Cortex of kidney (tissue), 1 donor: ENCODE measurements at places on chromosomes 5 and 9.

DNA sequence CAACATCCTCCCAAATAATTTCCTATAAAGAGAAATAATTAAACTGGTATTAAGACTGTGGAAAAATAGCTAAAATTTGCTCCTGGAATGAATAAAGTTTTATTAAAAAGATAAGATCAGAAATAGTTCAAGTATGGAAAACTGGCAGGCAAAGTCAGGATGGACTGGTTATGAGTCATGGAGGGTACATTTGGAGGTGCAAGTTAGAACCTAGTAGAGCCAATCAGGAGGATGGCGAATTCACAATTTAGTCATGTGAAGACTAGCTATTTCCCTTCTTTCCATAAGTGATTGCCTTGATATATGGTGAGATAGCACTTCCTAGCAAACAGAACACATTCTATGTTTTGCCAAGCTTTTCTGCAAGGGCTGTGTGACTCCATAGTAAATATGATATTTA is 1303.5 kb downstream of the EFNA5 start:
- no peak for DNase-seq

GRCh38 chr5:14309878-14310531 is 166.9 kb downstream of the TRIO start:
- no peak for DNase-seq

GRCh38 chr5:59275510-59276324 is 617.8 kb downstream of the PDE4D start:
- no peak for DNase-seq

- no peak for DNase-seq
Observed at GRCh38 chr9:72362118-72362531, 2.9 kb downstream of the ZFAND5 start.

- no peak for DNase-seq
Observed at GRCh38 chr9:129414993-129415941, 205.6 kb downstream of the C9orf50 start.

- DNase-seq, result no peak
Observed at GRCh38 chr5:135329913-135330797, 68.9 kb downstream of the MACROH2A1 start.

GRCh38 chr5:154824070-154824469 is 26.3 kb downstream of the FAXDC2 start:
- no peak for DNase-seq

- DNase-seq, result no peak
Observed at GRCh38 chr9:77892171-77892570, 139.4 kb downstream of the GNAQ start.

GRCh38 chr9:82242285-82242963 is 253.9 kb downstream of the SPATA31D1 start:
- DNase-seq, result no peak

- DNase-seq, result no peak
Observed at GRCh38 chr5:31783086-31783645, 144.2 kb downstream of the PDZD2 start.

- no peak for DNase-seq
Observed at GRCh38 chr9:130946766-130947617, 7.9 kb upstream of the FIBCD1 start.

DNA sequence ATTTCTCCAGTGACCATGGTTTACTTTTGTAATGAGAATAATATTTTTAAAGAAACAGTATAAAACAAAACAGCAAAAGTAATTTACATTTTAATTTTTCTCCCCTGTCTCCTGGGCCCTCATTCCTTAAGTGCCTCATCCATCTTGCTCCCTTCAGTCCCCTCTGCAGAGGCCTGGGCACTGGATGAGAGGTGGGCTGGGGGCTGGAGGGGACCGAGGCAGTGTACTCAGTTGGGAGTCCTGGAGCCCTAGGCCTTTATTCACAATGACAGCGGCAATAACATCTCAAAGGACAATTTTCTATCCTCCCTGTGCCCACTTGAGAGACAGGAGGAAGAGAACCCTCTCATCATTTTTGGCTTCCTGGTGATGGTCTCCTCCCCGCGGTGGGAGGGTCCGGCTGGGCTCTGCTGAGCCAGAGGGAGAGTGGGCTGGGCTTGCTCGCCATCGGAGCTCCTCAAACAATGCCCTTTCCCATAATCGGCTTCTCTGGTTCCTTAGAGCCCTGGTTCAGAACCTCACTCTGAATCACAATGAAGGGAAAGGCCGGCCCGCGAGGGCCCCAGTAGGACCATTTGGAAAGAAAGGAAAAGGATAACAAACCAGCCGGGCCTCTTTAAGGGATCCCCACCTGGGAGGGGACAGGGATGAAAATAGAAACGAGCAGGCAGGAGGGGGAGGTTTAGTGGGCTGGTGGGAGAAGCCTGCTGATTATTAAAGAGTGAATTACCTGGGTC is 9.7 kb upstream of the SMIM32 start:
- DNase-seq, result no peak

DNA sequence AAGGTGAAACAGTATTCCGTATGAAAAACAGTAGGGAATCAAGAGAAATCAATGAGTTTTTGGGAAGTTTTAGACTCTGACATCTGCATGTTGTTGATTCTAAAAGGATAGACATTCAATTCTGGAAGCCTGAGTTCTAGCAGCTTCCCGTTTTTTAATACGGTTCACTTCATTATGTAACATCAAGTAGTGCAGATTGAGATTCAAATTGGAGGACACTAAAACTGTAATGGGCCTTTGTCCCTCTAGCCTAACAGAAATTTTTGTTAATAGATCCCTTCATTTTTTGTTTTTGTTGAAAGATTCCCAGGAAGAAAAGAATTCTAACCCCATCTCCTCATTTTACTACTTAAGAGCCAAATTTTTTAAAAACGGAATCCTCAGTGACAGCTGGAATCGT is 384.6 kb downstream of the SH3GL2 start:
- DNase-seq, result no peak

- no peak for DNase-seq
Observed at GRCh38 chr5:160349249-160349934, 21.0 kb downstream of the C1QTNF2 start.

GRCh38 chr9:81686614-81687520 is 2.5 kb downstream of the TLE1 start:
- no peak for DNase-seq

- no peak for DNase-seq
Observed at GRCh38 chr9:3676766-3677165, 151.0 kb upstream of the RFX3 start.

DNA sequence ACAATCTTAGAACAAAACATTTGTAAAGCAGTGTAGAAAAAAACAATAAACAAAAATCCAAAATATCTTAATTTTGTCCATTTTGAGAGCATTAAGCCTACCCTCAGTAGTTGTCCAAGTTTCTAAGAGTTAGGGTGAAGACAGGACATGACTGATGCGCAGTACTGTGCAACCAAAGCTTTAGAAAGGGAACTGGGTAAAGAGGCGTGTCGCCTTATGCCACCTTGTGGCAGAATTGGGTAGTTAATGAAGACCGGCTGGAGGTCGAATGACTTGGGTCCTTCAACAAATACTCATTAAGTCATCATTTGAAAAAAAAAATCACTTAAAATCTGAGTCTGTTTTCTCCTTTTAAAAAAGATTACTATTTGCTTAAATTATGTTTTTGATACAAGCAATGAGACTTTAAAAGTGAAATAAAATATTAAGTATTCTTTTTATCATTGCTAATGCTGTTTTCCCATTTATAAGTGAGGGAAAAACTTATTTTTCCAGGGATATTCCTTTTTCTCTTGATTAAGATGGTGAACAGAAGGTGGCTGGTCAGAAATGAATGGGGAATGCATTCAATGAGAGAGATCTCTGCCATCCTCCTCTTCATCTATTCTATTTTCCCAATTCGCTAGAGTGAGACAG is 3.5 kb upstream of the RNF20 start:
- no peak for DNase-seq

DNA sequence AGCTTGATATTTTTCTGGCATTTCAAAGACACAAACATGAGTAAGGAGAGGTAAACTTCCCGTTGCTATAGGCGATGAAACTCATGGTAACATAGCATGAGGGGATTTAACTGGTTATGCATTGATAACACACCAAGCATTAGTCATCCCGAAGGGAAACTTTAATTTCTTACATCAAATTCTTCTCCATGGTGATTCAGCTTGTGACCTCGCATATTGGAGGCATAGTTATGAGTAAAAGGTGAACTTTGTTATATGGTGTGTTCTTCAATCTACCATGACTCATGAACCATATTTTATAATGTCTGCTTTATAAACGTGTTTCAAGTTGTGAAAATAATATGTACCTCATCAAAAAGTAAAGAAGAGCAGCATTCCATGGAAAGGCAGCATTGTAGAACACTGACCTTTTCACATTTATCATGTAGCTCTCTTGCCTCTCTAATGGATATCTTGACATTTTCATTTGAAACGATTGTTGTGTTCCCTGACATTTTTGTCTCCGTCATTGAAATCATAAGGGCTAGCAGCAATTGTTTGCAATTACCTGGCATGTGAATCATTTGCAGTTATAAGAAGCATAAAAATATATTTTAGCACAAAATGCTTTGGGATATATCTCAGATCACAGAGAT is 491.8 kb downstream of the ANXA1 start:
- DNase-seq, result no peak

GRCh38 chr9:16726718-16727451 is 143.6 kb downstream of the BNC2 start:
- DNase-seq, result no peak

DNA sequence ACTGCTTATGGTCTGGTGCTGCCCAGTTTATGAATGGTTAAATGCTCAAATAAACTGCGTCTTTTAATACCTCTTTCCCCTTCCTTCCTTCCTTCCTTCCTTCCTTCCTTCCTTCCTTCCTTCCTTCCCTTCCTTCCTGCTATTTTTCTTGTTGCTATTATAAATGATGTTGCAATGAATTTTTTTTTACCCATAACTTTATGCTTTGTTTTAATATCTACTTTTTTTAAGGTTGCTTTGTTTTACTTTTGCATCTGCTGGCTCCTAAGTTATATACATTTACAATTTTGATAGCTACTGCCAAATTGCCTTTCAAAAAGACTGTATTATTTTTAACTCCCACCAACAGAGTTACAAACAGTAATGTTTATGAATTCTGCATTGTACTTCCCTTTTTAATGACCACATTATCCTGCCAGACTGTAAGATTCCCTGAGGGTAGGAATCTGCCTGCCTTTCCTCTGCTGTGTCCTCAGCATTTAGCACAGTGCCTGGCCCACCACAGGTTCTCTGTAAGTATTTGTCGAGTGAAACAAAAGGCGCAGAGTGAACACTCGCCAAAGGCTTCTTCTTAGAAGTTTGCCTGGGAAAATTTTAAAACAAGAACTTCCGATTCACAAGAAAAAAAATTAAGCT is 36.9 kb downstream of the KIF4B start:
- no peak for DNase-seq

DNA sequence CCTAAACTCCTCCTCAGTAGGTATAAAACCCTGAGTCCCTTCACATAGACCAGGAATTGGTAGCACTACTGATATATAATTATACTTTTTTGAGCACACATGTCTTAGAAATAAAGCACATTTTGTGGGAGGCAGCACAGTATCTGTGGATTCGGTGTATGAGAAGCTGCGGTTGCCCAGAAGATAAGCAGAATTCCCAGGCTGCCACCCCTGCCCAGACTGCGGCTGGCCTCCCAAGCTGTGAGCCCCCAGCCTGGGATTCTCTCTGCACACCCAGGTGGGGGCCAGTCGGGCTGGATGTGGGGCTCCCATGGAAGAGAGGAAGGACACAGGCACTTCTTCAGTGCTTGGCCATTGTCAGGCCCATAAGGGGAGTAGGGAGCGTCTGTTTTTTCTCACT is 25.6 kb upstream of the ANGPTL2 start:
- DNase-seq, result no peak

- DNase-seq, result no peak
Observed at GRCh38 chr9:107173422-107174180, 109.5 kb upstream of the RAD23B start.

DNA sequence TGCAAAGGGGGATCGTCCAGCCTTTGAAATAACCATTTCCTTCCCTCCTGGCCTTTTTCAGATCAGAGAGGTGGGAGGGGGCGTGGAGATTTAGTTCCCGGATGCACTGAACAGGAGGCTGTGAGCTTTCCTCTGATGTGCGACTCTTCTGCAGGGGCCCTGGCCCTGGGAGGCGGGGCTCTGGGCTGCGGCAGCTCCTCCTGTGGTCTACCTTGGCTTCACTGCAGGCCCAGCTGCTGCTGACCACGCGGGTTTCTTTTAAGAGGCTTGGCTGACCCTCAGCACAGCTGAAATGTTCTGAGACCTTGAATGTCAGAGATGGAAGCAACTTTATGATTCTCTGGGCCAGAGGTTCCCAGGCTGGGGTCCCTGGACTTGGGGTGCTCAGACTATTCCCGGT is 27.0 kb upstream of the COL15A1 start:
- DNase-seq, result no peak

DNA sequence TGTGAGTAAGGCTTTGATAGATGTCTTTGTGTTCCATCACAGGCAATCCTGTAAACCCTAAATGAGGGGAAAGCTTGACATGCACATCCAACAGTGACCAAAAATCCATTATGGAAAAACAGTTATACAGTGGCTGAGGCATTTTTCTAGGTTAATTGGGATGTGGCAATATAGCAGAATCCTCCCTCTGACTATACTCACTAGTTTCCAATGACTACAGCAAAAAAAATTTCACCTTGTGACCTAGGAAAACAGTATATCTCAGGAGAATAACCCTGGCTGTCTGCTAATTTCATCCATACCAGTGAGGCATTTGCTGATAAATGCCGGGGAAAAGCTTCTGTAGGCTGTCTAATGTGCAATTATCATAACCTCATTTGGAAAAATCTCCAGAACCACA is 49.9 kb upstream of the SNCAIP start:
- DNase-seq, result no peak

GRCh38 chr5:7871653-7872052 is 2.7 kb downstream of the MTRR start:
- no peak for DNase-seq

GRCh38 chr5:27854243-27854852 is 816.0 kb upstream of the CDH9 start:
- DNase-seq, result no peak

GRCh38 chr5:149157330-149157729 is 16.0 kb downstream of the ABLIM3 start:
- no peak for DNase-seq

GRCh38 chr5:80761966-80762365 is 107.2 kb upstream of the DHFR start:
- no peak for DNase-seq

GRCh38 chr9:26145938-26146337 is 467.7 kb upstream of the TUSC1 start:
- DNase-seq, result no peak

DNA sequence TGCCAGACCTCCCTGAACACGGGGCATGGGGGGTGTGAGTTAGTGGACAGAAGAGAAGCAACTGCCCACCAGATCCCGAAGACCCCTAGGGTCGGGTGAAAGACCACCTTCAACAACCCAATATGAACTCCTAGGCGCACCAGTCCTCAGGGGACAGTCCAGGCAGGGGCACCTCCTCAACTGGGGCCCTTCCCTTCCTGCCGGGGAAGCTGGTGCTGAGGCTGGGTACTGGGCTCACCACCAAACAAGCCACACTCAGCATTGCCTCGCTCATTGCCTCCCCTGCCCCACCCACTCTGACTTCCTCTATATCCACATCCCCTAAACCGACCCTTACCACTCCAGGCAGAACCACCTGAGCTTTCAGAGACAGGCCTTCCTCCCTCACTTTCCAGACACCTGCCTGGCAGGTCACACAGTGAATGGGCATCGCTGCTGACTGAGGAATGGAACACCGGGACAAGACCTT is 42.5 kb downstream of the SEMA4D start:
- DNase-seq, result no peak

- no peak for DNase-seq
Observed at GRCh38 chr5:181245427-181246275, 1.9 kb upstream of the RACK1 start.

GRCh38 chr9:127194881-127195713 is 69.5 kb upstream of the GARNL3 start:
- DNase-seq, result no peak

GRCh38 chr9:70413464-70413798 is 1.0 kb downstream of the KLF9 start:
- DNase-seq, result no peak
